OCI-M1 (cell line): ENCODE measurements at places on chromosomes 5 and 9.
A peak's percentile ranks its signal among the peaks of the same experiment; 100 is the strongest.

DNA sequence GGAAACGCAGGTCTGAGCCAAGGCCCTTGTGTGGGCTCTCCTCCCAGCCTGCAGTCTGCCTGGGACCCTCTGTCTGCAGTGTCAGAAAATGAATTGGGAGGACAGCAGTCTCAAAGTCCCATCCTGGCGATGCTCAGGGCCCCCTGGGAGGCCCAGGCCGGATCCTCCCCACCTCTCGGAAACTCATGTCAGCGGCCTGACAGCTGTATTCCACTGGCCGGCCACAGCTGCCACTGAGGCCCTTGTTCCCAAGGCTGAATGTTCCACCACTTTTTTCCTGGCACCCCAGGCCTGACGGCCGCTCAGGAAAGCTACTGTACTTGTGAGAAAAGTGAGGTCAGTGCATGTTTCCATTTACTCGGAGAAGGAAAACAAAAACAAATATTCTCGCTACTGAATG lies 180.0 kb downstream of the FGF18 start:
- no peak for DNase-seq

DNA sequence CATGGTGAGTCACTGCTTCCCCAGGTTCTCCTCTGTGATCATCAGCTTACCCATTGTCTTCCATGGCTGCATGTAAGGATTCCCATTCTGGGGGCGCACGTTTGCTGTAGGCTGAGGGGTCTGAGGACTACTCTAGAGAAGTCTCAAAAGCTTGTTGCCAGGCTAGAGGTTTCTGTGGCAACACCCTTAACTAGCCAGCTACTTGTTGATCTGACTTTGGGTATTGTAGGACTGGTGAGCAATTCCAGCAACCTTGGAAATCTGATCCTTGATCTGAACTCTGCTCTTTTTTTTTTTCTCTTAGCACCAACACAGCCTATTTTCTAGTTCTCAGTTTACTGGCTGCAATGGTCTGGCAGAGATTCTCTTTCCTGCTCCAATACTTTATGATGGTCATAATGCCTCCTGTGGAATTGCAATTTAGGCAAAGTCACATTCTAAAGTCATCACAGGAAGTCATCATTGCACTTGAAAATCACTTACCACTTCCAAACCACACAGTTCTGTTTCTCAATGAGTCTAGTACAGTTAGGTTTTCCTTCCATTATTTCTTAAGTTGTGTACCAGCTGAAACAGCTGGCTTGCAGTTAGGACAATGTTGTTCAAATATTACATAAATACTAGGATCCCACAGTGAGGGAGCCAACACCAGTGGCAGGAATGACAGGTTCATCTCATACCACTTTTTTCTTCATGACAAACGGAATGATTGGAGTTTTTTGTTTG lies 110.3 kb downstream of the SLC12A2 start:
- DNase-seq: no peak

GRCh38 chr9:125521462-125522327 lies 185.3 kb downstream of the MAPKAP1 start:
- peak; percentile 57 for DNase-seq

GRCh38 chr9:26746357-26747072 lies 146.1 kb downstream of the CAAP1 start:
- DNase-seq: no peak

DNA sequence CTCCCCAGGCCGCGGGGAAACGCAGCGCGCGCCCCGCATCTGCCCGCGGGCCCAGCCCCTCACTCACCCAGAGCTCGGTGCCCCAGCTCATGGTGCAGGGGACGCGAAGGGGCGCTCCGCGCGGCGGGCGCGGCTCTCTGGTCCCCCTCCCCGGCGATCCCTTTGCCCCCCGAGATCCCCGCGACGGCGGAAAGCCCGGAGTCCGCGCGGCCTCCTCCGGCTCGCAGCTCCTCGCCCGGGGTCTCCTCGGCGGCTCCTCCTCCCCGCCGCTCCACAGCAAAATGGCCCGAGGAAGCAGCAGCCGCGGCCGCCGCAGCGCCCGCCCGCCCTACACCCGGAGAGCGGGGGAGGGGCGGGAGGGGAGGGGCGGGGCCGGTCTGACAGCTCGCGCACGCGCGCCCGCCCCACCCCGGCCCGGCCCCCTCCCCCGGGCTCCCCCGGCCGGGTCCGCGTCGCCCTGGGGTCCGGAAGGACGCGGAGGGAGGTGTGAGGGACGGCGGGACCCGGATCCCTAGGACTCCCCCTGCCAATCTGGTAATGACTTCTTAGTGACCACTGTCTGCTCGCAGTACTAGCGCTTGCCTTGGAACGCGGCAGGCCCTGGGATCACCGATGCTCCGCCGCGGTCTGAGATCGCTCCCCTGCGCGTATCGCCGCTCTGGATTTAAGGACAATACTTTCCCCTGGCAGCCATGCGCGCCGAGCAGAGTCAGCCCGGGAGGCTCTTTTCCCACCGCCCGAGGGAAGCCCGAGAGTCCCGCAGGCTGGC lies at the start of gene FNBP1:
FNBP1 (minus strand) TSS at position 305 of the 769 bp plus-strand sequence; CDS start at position 91, 214 bp downstream.
- peak; percentile 90 for DNase-seq

- no peak for DNase-seq
Measured at GRCh38 chr9:112572416-112572815, 85.8 kb downstream of the KIAA1958 start.

DNA sequence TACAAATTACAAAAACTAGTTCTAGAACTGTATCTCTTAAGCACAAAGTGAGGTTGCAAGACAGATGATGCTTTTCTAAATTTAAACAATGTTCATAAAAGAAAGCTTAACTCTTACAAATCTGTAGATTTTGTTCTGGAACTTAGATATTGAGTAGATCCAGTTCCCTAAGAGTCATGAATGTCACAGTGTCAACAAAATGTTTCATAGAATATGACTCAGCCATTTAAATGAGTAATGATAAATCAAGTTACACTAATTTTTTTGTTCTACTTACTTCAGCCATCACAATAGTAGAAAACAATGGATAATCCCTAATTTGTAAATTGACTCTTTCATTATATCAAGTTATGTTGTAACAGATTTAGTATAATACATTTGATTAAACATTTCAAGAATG lies 239.7 kb downstream of the MEF2C start:
- no peak for DNase-seq

DNA sequence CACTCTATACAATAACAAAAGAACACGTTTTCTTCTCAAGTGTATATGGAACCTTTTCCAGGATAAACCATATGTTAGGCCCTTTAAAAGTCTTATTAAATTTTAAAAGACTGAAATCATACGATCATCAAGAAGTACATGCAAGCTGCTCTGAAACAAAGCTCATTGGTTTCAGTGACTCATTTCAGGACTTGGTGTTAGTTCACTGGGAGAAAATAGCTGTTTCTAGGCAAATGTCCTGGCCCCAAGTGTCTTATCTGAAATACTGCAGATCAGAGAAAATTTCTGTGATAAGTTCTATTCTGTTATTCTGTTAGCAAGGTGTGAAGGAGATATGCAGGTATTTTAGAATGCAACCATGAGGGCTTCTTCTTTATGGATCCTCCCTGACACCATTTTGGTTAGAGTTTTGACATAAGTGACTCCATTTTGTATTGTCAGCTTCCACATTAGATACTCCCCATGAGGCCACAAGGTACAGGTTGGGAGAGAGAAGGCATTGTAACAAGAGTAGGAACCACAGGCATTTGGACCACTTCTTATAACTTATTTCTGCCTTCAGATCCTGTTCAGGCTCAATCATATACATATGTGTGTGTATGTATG lies 7.5 kb upstream of the CCDC180 start:
- no peak for DNase-seq

DNA sequence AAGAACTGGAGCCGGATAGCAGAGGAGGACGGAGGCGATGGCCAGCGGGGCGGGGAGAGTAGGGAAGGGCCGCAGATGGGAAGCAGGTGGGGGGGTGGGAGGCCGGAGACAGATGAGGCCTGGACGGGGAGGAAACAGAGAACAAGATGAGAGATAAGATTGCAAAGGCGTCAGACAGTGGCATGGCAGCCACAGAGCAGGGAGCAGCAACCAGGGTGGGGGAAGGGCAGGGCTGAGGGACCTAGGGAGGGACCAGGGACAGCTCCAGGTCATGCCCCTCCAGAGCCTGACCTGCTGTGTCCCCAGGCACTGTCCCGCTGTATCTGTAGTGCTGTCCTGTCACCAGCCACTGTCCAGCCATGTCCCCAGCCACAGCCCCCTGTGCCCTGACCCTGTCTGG lies 49.6 kb upstream of the LMX1B start:
- DNase-seq: peak; percentile 13

DNA sequence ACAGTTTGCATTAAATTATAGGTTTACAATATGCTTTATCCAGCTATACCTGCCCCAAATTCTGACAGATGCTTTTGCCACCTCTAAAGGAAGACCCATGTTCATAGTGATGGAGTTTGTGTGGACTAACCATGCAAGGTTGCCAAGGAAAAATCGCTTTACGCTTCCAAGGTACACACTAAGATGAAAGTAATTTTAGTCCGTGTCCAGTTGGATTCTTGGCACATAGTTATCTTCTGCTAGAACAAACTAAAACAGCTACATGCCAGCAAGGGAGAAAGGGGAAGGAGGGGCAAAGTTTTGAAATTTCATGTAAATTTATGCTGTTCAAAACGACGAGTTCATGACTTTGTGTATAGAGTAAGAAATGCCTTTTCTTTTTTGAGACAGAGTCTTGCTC lies 41.0 kb downstream of the FXN start:
- no peak for DNase-seq

GRCh38 chr5:74199005-74199404 lies 441.5 kb downstream of the ENC1 start:
- no peak for DNase-seq

- no peak for DNase-seq
Measured at GRCh38 chr5:122545986-122546385, 228.9 kb upstream of the SNX2 start.

DNA sequence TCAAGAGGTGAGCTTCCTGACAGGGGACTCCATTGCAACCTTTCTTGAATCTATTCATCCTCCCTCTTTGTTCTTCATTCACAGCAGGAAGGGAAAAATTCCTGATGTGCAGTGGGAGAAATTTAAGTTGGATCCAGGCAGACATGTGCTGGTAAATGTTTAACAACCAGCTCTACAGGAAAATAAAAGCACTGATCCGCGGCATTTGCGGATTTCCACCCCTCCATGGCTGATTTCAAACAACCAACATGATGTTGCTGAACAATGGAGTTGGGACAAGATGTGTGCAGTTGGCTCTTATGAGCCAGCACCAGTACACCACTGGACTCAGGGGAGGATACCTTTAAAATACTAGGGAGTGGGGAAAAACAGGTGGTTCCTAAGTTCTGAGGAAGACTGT lies 47.0 kb downstream of the SPRY4 start:
- no peak for DNase-seq

DNA sequence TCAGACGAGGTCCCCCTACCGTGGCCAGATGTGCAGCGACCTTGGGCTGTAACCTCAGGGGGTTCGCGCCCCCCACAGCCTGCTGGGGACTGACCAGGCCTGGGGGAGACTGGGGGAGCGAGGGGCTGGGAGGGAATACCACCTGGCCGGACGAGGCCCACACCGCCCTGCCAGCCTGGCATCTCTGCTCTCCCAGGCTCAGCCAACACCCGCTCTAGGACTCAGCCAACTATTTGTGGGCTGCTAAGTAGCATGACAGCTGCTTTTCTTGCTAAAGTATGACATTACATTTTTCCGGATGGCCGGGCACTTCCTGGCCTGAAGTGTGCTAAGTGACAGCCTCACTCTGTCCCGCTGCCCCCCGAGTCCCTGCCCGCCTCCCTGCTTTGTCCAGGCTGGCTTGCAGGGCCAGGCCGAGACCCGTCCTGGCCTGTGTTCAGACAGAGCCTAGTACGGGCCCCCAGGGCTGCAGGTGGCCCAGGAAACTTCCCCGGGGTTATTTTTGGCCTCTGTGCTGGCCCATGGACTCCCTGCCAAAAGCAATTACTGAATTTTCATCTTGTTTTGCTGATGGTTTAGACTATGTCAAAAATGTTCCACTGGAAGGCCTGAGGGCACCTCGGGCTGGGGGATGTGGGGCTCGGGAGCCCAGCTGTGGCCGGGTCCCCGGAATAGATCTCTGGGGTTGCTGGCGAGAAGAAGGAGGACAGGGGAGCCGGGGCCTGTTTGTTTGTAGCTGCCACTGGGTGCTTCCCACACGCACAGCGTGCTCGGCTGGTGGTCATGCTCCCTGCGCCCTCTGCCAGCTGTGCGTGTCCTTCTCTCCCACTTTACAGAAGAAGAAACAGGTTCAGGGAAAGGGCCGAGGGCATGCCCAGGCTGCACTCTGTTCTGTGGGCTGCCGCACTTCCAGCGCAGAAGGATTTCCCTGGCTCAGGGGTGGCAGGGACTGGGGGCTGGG lies 13.4 kb upstream of the SLC2A6 start:
- DNase-seq: no peak

DNA sequence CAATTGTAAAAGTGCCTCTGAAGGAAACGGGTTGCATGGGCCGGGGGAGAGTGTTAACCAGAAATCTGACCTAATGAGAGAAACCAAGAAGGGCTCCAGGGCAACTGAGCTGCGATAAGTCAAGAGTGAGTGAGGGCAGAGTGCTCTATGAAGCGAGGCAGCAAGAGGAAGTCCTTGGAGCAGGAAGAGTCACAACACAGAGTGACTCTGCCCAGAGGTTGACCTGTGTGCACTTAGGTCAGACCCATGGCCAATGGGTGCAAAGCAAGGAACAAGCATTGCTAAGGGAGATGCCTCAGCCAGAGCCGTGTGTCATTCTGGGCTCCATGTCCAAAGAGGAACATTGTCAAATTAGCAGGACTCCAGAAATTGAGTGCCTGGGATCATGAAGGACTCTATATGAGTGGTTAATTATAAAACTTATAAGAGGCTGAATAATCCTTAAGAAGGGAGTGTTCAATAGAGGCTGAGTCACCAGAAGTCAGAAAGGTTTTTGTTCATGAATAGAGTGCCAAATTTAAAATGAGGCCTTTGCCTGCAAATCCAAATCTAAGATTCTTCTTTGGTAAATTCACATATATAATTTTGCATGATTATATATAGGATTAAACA lies 438.5 kb downstream of the MED10 start:
- DNase-seq: no peak

DNA sequence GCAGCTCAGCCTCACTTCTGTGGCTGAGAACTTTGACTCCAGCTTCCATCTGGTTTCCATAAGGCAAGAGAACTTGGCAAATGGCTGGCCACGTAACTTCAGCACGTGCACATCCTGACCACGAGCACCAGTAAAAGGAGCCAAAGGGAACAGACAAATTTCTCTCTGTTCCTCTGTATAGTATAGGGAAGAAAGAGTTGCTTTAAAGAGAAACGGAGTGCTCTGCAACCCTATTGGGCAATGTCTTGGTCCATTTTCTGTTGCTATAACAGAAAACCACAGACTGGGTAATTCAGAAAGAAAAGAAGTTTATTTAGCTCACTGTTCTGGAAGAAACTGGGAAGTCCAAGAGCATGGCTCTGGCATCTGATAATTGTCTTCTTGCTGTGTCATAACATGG lies 558.7 kb downstream of the ACTL7B start:
- no peak for DNase-seq

DNA sequence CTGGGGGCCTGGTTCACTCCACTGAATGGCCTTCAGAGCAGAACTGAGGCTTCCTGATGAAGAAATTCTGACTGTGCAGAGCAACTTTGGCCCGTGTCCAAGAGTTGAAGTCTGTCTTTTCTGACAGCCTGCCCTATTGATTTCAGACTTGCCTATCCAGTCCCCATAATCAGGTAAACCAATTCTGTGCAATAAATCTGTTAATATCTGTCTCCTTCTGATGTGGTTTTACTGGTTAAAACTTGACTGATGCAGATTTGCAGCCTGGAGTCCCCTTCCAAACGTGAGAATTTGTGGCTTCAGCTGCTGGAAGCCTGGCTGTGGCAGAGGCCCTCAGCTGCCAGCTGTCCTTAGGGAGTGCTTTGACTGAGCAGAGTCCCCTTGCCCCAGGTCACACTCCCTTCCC lies 283.9 kb upstream of the ANKRD55 start:
- peak; percentile 64 for DNase-seq

- DNase-seq: peak; percentile 96
Measured at GRCh38 chr9:71741926-71742648, 26.2 kb downstream of the CEMIP2 start.
